ENCODE measurements at places on chromosomes 12 and 14.

DNA sequence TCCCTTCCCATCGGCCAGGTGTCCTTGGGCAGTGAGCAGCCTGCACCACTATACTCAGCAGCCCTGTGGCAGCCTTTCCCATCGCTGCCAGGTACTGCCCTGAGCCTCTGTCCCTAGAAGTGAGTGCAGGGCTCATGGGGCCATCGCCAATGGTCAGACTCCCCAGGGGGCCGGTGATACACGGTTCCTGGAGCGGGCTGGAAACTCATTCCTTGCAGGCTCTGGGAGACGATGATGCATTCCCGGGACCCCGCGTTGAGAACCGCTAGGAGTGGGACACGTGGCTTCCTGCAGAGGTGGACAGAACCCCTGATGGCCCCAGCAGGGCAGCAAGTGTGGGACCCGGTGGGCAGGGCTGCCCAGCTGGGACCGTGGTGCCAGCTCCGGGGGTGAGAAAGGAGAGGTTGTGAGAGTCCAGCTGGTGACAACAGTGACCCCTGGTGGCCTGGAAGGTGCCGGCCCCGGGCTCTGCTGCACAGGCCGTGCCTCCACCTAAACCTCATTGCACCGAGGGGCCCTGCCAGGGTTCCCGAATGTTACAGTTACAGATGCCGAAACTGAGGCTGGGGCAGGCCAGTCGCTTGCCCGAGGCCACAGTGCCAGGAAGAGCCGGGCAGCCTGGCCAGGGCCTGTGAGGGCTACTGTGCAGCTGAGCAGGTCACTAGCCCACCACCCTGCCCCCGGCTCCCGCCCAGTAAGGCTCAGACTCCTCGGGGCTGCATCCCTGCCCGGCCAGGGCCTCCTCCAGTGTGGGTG lies 33.8 kb downstream of the FBRSL1 start:
- peak; percentile 61 for DNase-seq

GRCh38 chr12:111438481-111438880 lies 32.8 kb downstream of the SH2B3 start:
- no peak for DNase-seq

DNA sequence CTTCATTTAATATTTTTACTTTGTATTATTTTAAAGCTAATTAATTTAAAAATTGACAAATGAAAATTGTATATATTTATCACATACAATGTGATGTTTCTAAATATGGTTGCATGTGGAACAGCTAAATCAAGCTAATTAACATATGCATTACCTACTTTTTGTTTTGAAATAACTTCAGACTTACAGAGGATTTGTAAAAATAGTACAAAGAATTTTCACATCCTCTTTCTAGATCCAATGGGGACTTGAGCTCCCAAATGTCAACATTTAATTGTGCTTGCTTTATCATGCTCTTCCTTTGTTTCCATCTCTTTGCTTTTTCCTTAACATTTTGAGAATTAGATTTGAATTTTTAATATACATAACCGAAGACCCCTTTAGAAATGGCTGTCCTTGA lies 6.6 kb downstream of the DCD start:
- DNase-seq, result no peak

- no peak for DNase-seq
These were observed 182.6 kb downstream of the SLC25A21 start for GRCh38 chr14:36989806-36990205.

DNA sequence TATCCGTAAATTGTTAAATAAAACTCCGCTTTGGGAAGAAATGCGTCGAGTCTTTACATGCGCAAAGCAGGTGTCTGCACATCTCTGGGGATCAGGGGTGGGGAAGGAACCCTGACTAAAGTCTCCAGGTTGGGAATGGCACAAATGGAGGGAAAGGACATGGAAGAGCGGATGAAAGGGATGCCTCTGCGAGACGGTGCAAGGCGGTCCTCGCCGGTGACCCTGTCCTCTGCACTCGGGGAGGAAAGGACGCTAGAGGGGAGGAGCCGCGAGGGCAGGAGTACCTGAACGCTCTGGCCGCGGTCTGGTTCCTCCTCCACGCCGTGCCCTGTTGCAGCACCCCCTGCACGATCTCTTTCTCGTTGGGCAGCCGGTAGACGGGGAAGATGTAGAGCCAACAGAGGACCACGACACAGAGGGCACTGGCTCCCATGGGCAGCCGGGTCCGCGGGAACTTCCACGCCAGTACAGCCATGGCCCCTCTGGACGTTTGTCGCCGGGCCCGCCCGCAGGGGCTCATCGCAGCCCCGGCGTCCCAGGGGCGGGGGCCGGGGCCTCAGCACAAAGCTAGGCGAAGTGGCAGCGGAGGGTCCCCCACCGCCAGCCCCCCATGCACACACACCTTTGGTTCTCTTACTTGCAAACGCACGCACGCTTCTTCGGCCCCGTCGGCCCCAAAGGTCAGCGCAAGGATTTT lies 646 bp downstream of the ST8SIA1 start:
- peak; percentile 30 for DNase-seq

DNA sequence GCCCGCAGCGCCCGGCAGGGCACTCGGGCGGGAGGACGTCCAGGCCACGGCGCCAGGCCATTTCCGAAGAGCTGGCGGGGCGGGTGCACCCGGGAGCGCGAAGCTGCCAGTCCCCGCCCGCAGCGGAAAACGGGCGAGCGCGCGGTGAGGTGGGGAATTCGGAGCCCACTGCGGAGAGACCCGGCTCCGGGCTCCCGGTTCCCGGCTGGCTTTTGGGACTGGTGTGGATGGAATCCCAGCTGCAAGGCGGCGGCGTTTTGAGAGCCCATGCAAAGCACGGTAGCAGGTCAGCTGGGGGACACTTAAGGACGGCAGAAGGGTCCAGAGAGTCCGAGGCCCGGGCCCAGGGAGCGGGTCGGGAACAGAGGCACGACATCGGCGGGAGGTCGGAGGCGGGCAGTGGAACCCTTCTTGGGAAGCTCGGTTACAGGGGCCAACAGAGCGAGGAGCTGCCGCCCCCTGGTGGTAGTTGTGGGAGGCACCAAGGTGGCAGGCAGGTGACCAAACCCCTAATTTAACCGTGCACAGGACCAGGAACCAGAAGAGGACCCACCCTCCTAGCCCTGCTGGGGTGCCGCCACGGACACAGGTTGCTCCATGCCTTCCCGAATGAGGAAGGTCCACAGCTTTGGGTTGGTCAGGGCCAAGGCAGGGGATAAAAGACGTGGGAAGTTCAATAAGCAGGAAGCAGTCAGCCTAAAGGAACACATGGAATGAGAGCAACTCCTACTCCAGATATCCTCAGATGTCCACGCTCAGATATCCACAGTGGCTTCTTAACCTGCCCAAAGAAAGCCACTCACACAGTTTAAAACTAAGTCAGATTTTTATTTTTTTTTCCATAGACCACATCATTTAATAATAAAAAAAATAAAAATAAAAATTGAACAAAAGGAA lies 685 bp upstream of the CDH24 start:
- DNase-seq, result no peak

- no peak for DNase-seq
These were observed 2.7 kb downstream of the SSH1 start for GRCh38 chr12:108854451-108855283.

DNA sequence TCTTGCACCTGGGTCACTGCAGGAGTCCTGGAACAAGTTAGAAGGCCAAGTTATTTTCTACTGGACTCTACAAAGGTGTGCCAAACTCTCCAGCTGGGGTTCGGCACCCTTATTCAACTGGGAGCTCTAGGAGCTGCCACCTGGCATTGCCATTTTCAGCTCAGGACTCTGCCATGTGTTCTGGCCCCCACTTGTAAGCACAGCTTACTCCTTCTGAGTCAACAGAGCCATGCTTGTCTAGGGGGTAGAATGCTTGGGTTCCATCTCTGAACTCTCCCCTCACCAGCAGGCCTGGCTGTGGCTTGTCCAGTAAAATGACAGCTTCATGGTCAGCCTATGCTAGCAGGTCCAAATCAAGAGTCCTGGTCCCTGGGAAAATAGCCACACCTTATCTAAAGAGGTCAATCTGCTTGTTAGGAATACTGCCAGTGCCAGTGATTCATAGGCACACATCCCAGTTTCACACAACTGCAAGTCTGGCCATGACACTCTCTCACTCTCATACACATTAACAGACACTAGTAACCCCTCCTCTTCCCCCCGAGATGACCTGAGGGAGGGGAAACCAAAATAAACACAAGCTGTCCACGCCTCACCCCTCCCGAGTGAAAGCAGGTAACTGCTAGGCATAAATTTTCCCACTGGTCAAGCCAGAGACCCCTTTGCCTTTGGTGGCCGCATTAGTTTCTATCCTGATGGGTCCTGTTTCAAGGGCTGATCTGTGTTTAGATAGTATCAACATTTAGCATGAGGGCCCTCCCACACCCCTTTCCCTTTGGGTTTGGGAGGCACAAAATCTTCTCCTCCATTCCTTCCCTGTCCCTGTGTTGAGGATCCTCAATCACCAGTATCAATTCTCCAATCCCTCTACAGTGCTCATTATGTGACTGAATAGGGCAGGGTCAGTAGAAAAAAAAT lies 182.3 kb upstream of the GZMB start:
- no peak for DNase-seq

DNA sequence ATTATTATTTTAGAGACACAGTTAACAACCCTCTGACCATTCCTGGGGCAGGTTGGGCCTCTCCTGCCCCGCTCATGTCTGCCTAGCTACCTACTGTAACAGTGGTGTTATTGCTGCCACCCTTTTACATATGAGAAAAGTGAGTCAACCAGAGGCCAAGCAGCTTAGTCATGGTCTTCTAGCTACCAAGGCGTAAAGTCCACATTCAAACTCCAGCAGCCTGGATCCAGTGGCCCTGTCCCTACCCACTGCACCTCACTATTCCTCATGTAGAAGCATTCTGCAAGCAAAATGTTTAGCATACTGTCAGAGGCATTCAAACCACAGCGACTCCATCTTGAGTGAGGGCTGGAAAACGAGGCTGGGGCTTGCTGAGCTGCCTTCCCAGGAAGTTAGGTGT lies 95.8 kb downstream of the SLC15A4 start:
- no peak for DNase-seq

- peak; percentile 2 for DNase-seq
These were observed 34.0 kb downstream of the EGLN3 start for GRCh38 chr14:33916663-33917565.

DNA sequence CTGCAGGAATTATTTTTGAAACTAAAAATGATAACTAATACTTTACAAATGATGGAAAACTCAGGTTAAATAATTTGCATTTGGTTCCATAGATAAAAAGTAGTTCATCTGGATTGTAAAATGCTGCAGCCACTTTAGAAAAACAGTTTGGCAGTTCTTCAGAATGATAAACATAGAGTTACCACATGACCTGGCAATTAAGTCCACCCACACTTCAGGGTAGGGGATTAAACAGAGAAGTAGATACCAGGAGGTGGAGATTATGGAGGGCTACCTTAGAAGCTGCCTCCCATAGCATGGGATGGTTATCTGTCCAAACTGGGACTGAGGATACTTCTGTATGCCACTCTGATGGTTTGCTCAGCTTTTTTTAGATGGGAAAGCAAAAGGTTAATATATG lies 22.2 kb downstream of the ARF6 start:
- no peak for DNase-seq

DNA sequence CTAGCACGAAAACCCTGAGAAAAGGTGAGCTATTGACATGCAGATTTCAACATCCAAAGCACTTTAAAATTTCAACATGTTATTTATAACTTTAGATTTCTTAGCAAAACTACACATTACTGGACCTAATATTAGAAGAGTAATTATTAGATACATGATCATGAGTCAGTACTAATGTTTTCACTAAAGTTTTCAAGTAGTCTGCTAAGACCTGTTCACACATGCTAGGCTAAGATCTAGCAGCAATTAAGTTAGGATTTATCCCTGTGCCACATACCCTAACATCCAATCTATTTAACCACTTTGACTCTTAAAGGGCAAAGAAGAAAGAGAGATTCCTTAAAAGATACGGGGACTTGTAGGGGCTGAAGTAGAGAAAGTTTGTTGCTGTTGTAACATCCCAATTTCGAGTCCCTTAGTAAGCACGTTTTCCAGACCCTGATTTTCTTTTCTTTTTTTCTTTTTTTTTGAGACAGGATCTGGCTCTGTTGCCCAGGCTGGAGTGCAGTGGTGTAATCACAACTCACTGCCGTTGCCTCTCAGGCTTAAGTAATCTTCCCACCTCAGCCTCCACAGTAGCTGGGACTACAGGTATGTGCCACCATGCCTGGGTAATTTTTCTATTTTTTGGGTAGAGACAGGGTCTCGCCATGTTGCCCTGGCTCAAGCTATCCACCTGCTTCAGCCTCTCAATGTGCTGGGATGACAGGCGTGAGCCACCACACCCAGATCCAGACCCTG lies 102.5 kb upstream of the ATF7IP start:
- DNase-seq, result no peak

GRCh38 chr12:18457362-18457761 lies 196.0 kb downstream of the PIK3C2G start:
- no peak for DNase-seq

DNA sequence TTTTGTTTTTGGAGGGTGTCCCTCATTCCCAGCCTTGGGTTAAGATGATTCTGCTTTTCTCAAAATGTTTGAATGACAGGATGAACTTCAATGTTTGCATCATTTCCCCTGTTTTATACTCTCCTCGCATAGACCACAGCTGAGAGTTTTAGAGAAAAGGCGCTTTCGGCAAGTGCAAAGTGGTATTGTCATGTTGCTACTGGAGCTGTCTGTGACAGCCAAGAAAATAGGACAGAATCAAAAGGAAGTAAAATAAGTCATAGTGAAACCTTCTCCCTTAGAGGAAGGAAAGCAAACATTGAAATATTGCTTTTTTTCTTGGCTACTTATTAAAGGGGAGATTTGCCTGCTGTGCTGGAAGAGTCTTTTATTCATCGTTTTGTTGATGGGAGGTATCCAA lies 33.5 kb upstream of the ARHGAP5 start:
- no peak for DNase-seq

DNA sequence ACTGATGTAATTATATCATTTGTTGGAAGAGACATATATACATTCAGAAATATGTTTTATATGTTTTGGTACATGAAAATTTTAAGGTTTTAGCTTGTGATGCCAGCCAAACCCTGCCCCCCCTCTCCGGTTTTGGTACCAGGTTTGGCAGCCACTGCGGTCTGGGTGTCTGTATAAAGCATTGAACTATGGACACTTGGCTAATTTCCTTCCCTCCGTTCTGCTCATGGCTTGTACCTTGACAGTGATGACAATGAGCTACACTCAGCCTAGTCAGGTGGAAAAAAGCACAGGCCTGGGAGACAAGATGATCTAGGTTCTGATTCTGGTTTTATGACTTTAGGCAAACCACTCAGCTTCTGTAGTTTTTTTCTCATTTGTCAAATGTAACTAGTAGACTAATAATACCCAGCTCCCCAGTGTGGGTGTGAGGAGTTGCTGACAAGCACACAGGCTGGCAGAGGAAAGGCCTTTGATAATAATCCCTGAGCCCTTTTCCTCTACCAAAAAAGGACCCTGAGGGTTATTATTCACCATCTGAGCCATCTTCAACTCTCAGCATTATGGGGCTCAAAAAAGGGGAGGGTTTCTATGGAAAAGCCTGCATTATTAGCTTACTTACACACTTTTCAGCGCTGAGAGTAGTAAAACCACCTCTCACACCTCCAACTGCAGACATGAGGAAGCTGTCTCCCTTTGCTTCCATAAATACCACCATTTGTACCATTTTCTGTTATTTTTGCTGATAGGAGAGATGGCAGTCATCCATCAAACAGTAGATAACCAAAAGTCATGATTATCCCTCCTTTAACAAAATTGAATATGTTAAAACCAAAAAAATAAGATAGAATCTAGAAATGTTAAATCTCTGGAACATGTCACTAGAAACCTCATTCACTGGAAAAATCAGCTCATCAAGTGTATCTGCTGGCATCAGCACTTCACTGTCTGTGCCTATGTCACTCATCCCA lies 76.3 kb upstream of the PSMC1 start:
- DNase-seq, result no peak
